ENCODE measurements at places on chromosomes 13 and 19.

- no peak for DNase-seq
Measured at GRCh38 chr19:8324186-8325050, 3.1 kb downstream of the RPS28 start.

DNA sequence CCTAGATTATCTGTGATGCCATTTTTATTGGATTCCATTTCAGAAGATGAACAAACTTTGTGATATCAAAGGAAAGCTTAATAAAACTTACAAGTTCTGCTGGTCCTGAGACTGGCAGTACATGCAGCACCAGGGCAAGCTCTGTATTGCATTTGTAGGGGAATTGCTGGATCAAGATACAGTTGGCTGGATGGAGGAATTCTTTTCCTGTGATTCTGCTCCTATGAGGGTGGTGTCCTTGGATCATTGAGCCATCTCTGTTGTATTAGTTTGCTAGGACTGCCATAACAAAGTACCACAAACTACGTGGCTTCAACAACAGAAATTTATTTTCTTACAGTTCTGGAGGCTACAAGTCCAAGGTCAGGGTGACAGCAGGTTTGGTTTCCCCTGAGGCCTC is 33.9 kb upstream of the CSNK1A1L start:
- DNase-seq, result no peak

DNA sequence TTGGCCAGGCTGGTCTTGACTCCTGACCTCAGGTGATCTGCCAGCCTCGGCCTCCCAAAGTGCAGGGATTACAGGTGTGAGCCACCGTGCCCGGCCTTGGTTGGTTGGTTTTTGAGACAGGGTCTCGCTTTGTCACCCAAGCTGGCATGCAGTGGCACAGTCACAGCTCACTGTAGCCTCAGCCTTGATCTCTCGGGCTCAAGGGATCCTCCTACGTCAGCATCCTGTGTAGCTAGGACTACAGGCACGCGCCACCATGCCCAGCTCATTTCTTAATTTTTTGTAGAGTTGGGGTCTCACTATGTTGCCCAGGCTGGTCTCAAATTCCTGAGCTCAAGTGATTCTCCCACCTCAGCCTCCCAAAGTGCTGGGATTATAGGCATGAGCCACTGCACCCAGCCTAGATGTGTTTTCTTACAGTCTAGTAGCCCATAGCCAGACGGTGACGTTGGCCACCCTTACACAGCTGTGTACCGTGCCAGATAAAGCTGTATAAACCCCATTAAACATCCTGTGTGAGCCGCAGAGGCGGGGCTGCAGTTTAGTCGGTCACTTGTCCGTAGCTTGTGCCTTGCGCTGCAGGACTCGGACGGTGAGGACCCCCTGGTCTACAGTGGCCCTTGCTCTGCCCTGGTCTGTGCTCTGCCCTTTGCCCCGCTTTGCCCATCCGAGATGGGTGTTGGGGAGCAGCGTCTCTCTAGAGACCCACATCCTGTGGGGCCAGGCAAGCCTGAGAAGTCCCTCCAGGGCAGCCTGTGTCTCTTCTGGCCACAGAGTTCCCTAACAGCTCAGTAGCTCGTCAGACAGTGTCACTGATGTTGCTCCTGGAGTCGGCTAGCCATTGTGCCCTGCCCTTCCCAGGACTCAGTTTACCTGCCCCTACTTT is 9.8 kb downstream of the IRF3 start:
- no peak for DNase-seq

DNA sequence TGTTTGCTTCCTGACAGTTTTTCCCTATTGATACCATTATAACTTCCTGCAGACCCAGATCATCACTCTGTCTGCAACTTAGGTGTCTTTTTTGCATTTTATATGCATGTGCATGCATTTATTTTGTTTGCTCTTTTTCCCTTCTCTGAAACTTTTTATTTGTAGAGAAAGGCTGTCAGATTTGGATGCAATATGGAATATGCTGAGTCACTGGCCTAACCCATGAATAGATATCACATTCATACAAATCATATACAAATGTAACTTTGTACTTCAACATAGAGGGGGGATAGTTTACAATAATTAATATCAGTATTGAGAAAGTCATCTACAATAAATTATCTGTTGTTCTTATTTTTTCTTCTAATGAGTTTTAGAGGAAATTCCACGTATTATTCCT is 1465.0 kb downstream of the EFNB2 start:
- DNase-seq, result no peak

GRCh38 chr13:28761586-28761985 is 42.8 kb upstream of the SLC46A3 start:
- no peak for DNase-seq

DNA sequence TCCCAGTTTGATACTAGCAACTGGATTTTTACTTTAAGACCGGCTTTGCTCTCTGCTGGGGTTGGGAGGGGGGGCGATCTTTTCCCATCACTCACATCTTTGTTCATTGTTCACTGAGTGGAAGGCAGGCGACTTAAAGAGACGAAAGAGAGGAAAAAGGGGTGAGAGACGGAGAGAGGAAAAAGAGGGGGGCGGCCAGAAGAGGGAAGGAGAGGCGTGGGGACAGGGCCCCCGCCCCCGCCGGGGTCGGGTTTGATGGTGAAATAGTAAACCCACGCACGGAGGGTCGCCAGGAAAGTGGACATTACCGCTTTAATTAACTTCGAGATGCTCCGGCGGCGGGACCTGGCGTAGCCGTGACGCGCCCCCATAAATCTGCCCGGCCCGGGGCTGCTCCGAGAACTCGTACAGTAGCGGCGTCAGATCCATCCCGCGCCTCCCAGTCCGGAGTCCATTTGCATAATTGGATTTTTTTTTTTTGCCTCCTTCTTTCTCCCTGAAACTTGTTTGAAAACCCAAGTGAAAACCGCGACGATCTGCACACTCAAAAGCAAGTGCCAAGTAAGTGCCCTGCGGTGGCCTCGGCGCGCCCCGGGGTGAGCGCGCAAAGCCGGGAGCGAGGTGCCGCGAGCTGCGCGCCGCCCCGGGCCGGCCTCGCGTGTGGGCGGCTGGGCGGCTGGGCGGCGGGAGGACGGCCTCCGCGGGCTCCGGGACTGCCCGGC is 143.9 kb upstream of the ZNF536 start:
- DNase-seq, result no peak

GRCh38 chr19:5803752-5804515 is 933 bp upstream of the NRTN start:
- DNase-seq, result peak; percentile 79

GRCh38 chr13:50627111-50627510 is 216.4 kb downstream of the DLEU7 start:
- DNase-seq, result no peak

DNA sequence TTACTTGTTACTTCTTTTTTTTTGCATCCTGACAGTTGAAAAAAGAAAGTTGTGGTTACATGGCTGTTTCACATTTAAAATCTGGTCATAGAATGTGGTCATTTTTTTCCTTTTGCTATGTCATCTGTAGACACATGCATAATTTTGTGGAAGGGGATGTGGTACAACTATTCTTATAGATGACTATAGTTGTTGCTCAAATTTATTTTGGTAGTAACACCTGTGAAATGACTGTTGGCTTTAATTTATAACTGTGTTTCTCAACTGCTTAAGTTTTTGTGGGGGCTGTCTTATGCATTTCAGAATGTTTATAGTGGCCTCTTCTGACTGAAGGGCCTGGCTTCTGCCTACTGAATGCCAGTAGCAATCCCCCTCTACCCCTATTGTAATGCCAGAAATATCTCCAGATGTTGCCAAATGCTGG is 130.5 kb downstream of the PAN3 start:
- no peak for DNase-seq

DNA sequence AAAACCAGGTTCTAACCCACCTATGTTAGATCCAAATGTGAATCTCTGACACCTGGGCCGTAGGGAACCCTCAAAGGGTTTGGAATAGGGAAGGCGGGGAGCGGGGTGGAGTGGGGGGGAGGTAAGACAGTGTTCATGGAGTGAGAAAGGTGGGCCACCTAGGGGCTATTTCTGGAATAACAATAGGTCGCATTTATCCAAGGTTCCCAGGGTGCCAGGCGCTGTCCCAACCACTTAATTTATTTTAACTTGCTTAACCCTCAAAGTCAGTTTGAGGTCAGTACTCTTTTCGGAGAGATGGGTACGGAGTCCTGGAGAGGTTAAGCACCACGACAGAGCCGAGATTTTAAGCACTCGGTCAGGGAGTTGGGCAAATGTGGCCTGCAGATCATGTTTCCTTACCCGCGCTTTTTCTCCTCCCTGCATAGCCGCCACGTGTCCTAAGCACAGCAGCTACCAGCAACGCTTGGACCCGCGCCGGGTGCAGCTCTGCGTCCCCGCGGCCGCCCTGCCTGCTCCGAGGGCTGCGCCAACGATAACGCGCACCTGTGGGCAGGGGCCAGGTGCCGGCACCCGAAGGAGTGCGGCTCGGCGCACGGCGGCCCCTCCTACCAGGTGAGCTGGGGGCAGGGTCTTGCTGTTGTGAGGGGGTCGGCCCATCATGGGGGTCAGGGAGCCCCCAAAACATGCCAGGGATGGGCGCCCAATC is 25.0 kb upstream of the FXYD3 start:
- peak; percentile 12 for DNase-seq

All from stimulated activated CD8-positive, alpha-beta memory T cell treated with anti-CD3 and anti-CD28 coated beads, Interleukin-2, amount 100 ng/mL, for 1 hour (primary cell).